ENCODE measurements at places on chromosomes 11 and 22.

DNA sequence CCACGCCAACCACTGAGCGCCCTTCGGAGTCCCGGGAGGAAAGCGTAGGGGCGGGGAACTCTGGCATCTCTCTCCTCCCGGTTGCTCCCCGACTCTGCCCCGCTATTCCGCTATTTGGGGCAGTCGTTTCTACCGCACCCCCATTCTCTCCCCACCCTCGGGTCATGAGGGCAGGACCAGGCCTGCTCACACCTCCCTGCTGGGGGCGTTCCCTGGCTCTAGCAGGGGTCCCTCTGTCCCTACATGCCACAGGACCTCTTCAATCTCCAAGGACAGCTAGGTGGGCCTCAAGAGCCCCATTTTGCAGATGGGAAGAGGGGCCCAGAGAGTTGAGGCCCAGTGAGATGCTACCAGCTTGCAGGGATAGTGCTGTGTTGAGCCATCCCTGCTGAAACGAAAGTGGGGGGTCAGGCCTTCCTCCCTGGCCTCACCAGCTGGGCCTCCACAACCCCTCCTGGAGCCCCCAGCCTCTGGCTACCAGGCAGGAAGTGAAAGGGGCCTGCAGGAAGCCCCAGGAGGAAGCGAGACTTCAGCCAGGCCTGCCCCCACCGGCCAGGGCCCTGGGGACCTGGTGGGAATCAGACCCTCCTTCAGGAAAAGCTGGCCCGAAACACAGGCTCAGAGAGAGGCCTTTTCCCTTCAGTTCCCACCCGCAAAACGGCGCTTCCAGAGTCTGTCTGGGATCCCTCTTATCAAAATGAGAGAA lies 5.5 kb upstream of the SHISA8 start:
- no peak for DNase-seq

- no peak for DNase-seq
These were observed 47.1 kb upstream of the EMID1 start for GRCh38 chr22:29158546-29158945.

DNA sequence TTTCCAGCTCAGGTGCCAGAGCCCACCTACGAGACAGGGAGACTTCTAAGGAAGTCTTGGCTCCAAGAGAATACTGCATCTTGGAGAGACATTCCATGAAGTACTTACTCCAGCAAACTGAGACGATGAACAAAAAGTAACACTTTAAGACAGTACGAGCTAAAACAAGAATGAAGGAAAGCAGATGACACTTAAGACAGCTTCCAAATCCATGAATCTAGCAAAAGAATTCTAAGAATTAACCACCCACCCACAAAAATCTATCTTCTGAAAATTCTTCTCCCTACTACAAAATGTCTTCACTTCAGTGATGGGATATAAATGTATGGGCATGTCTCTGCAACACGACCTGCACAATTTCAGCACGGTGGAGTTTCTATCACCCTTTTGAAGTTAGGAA lies 132.9 kb downstream of the C11orf58 start:
- no peak for DNase-seq

GRCh38 chr11:10902301-10903063 lies 44.6 kb upstream of the ZBED5 start:
- DNase-seq = no peak

DNA sequence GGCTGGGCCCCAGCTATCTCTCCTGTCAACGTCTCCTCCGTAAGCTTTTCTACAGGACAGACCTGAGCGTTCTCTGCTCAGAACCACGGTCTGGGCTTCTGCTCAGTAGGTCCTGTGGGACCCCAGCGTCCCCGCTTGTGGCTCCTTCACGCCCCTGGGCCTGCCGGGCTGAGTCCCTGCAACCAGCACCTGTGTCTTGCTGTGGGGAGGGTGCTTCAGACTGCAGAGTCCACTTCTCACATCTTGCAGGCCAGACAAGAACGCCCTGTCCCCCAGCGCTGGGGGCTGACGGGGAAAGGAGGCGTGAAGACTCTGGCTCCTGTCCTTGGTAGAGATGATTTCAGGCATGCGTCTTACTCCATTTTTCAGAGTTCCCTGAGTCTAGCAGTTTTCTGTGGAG lies 1480.8 kb downstream of the BRD1 start:
- DNase-seq = no peak

DNA sequence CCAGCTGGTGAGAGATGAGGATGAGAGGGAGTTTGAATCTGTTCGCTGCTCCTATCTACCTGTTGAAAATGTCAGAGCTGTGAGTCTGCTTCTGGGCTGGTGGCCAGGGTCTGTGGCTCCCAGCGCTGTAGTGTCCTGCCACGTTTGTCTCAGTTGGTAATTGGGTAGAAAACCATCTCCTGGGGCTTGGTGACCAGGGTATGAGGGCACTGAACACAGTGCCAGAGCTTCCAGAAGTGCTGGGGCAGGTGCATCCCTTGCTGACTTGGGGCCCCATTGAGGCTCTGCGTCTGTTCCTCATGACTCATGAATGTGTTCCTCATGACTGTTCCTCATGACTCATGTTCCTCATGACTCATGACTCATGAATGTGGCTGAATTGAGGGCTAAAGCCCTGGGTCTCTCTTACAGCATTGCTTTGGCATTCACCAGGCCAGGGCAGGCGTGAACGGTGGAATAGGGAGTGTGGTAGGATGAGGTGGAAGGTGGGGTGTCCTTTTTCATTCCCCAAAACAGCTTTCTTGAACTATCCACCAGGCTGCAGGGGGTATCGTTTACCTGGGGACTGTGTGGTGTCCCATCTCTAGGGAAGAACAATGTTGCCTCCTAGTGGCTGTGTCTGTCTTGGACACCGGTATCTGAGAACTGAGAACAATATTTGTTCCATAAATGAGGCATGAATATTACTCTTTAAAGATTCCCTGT lies 139.5 kb downstream of the COMMD9 start:
- peak; percentile 99 for DNase-seq

DNA sequence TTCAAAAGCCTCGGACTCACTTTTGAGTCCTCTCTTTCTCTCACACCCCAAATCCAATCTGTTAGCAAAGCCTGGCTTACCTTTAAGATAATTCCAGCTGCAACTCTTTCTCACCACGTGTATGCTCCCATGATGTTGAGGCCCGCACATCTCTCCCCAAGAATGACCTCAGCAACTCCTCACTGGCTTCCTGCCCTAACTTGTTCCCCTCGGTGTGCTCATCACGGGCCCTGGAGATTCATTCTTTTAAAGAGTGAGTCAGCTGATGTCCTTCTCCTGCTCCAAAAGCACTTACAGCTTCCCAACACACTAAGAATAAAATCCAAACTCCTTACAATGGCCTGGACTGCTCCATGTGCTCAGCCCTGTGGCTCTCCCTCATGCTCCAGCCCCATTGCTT lies 1041.3 kb downstream of the OPCML start:
- DNase-seq = no peak

DNA sequence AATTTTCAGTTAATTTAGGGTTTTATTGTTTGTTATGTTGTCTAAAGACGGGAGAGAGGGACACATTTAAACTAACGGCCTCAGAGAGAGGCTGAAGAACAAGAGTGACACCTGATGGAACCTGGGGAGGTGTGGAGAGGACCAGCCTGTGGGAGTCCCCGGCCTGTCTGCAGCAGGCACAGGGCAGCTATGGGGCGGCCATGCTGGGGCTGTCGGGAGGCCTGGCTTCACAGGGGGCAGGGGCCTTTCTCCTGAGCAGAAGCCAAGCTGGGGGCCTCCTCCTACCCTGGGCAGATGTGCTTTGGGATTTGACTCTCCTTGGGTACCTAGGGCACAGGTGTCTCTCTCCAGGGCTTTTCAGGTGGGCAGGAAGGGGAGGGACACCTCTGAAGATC lies 21.9 kb downstream of the RELT start:
- no peak for DNase-seq

DNA sequence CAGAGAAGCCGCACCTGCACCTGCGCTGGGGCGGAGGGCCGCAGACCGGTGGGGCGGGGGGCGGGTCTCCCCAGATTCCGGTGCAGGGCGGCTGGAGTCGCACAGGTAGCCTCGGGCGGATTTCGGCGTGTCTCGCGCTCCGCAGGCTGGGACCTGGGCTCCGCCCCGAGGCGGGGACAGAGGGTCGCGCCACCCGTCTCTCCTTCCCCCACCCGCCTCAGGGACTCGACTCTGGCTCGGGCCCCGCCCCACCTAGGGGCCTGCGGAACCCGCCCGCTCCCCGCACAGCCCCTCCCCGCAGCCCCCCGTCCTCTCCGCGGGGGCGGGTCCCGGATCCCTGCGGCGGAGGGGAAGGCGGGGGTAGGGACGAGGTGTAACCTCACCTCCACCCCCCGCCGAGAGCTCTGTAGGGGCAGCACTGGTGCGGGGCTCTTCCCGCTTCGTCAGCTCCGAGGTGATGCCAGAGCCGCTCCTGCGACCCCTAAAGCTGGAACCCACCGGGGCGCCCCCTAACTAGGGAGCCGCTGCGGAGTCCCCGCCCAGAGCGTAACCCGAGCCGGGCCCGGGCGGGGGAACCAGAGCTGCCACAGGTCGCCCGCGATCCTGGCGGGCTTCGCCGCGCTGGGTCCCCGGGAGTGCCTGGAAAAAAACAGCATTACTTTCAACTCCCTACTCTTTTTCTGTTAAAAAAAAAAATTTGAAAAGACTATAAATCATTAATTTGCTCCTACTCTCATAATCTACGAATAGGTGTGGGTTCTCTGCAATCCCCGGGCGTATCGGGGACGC lies at the start of gene SLC29A2:
Gene SLC29A2 (minus strand): TSS at position 134 of the 789 bp plus-strand sequence. CDS start 169 bp downstream, outside the sequence.
- DNase-seq = no peak

- no peak for DNase-seq
These were observed 6.0 kb downstream of the APOL1 start for GRCh38 chr22:36258701-36259614.

- DNase-seq = no peak
These were observed 428.9 kb upstream of the B3GAT1 start for GRCh38 chr11:134840945-134841344.

DNA sequence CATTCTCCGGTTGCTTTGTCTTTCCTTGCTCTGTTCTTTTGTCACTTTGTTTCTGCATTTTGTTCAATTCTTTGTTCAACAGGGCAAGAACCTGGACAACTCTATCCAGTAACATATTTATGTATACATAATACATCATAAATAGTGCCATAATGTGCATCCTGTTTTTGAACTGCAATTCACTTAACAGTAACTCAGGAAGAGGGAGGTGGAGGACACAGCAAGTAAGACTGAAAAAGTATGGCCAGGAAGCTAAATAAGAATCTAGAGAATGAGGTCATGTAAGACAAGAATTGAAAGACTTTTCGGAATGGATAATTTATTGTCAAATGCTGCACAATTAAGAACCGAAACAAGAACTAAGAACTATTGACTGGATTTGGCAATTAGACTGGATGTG lies 29.2 kb upstream of the CHORDC1 start:
- DNase-seq = no peak

GRCh38 chr11:3738241-3738640 lies 59.1 kb downstream of the NUP98 start:
- no peak for DNase-seq

DNA sequence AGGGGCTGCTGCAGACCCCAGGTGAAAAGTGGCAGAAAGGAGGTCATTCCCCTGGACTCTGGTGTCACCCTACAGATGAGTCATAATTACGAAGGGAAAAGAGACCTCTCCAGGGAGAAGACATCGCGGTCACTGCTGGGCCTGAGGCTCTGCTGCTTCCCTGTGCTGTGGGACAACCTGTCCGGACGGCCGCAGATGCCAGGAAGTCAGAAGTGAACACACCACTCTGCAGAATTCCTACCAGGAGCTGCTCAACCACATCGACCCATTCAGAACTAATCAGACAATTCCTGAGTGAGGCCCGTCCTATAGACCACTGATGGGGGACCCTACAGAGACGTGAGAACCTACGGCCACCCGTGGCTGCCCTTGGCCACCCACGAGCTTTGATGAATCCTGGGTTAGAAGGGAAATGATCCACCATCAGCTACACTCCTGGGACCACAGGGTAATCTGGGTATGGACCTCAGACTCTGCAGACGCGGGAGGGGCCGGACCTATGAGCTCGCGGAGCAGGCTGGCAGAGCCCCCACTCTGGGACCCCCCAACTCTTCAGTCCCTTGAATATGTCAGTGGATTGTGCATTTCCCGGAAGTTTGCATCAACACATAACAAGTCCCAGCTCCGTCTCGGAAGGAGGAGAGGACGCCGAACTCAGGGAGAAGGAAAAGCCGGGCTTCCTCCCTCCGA lies 636.7 kb downstream of the BRD1 start:
- no peak for DNase-seq

DNA sequence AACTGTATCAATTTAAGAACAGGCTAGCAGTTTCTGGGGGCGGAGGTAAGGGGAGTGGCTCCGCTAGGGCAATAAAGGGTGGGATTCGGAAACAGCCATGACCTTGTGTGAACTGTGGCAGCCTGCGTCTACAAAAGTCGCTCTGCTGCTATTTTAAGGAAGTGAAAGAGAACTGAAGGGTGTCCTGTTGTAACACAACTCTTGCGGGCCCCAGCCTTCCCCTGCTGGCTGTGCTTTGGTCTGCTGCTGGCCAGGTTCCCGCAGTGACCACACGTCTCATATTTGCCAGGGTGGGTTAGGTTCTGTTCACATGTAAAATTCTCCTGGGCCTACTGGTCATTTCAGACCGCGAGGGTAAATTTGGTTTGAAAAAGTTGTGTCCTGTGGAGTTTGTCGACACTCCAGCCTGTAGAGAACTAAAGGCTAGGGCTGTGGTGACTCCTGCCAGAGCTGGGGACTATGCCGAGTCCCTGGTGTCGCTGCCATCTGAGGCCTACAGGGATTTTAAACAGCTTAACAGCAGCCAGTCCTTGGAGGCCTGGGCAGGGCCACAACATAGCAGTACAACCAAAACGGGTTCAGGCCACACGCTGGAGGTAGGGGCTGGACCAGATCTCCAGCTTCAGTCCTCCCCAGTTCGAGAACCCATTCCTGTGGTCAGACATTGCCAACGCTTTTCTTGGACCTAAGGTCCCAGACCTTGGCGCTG lies 1.1 kb upstream of the PPFIBP2 start:
- no peak for DNase-seq

- no peak for DNase-seq
These were observed 53.9 kb downstream of the USP47 start for GRCh38 chr11:11895672-11896071.

- no peak for DNase-seq
These were observed 74.6 kb downstream of the CASP12 start for GRCh38 chr11:104823657-104824056.

DNA sequence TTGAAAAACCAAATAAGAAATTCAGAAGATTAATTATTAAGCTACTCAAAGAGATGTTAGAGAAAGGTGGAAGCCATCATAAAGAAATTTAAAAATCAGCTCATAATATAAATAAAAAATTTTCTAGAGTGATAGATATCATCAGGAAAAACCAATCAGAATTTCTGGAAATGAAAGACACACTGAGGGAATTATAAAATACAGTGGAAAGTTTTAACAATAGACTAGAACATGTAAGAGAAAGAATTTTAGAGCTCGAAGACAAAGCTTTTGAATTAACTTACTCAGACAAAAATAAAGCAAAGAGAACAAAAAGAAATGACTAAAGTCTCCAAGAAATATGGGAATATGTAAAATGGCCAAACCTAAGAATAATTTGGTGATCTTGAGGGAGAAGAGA lies 1926.9 kb upstream of the RAG2 start:
- no peak for DNase-seq
